ENCODE measurements at places on chromosomes 2 and 18.

DNA sequence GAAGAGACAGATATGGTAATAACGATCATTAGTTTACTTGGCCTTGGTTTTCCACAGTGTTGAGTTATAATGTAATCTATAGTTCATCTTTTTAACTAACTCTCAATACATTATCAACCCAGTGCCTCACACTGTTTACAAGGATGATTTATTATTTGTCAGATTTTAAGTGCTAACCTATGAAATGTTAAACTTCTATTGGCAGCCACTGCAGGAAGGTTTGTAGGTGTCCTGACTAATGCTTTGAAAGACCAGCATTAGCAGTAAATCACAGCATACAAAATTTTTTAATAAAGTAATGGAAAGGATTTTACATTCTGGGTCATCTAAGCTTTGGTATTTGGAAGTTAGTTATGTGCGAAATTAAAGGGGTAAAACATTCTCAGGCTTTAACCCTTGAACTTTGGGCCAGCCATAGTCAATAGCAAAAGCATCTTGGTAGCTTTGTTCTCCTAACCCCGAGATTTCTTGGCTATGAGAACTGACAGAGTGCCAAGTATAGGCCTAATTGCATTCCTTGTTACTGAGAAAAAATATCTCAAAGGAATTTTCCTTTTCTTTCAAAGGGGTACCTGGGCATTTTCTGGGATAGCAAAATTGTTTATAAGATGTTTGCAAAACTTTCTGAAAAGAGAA lies 30.6 kb downstream of the SPATS2L start:
- peaks cover 30% of the 10 kb centered on the region for H3K4me1 ChIP-seq
- no peaks in the 10 kb centered on the region for H3K27me3 ChIP-seq
- DNase-seq: peak; percentile 54
- H3K27ac ChIP-seq: peak overlapping the region; percentile 83
- no peak overlapping the region for H3K4me3 ChIP-seq

DNA sequence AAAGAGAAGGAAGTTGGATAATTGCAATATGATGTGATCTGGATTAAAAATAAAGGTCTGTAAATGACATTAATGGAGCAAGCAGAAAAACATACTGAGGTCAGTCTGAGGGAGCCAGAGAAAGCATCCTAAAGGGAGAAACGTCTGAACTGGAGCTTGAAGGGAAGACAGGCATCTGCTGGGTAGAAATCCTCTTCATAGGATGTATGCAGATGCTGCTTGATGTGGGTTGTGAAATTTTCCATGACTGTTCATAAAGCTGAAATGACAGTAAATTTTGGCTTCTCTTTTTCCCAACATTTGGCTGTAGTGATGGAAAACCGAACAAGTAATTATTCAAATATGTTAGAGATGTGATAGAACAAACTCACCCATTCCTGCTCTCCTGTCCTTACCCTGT lies 287.6 kb downstream of the CAMKMT start:
- no peak overlapping the region for H3K27ac ChIP-seq
- DNase-seq: no peak
- no peaks in the 10 kb centered on the region for H3K36me3 ChIP-seq
- H3K4me1 ChIP-seq: no peaks in the 10 kb centered on the region
- H3K4me3 ChIP-seq: no peak overlapping the region

- peaks cover 42% of the 10 kb centered on the region for H3K36me3 ChIP-seq
- DNase-seq: no peak
- H3K27me3 ChIP-seq: no peaks in the 10 kb centered on the region
- no peak overlapping the region for H3K4me3 ChIP-seq
- H3K27ac ChIP-seq: no peak overlapping the region
Observed at GRCh38 chr2:9406529-9407362, 16.6 kb downstream of the ITGB1BP1 start.

DNA sequence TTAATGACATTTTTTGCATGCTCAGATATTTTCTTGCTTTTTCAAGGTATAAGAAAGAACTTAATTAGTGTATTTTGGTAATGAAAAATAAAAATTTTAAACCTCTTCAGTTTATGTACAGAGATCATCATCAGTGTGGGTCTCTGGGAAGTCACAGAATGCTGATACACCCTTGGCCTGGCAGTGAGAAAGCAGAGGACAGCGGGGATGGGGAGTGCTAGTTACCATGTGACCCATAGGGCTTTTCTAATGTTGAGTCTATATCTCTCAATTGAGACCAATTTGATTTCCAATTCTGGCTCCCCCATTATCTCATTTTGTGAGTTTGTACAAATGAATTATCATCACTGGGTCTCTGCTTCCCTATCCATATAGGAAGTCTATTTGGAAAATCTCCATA lies 305.7 kb downstream of the CYRIA start:
- no peaks in the 10 kb centered on the region for H3K4me1 ChIP-seq
- DNase-seq: no peak
- no peak overlapping the region for H3K27ac ChIP-seq
- no peak overlapping the region for H3K4me3 ChIP-seq
- no peaks in the 10 kb centered on the region for H3K36me3 ChIP-seq

GRCh38 chr18:46148810-46149209 lies 44.6 kb downstream of the HAUS1 start:
- H3K36me3 ChIP-seq: no peaks in the 10 kb centered on the region
- peak; percentile 67 for DNase-seq
- H3K27me3 ChIP-seq: no peaks in the 10 kb centered on the region
- H3K4me1 ChIP-seq: peaks cover 18% of the 10 kb centered on the region
- H3K4me3 ChIP-seq: no peak overlapping the region

- H3K27me3 ChIP-seq: no peaks in the 10 kb centered on the region
- H3K36me3 ChIP-seq: no peaks in the 10 kb centered on the region
- H3K27ac ChIP-seq: no peak overlapping the region
Observed at GRCh38 chr18:32048507-32049091, 30.0 kb downstream of the RNF125 start.

DNA sequence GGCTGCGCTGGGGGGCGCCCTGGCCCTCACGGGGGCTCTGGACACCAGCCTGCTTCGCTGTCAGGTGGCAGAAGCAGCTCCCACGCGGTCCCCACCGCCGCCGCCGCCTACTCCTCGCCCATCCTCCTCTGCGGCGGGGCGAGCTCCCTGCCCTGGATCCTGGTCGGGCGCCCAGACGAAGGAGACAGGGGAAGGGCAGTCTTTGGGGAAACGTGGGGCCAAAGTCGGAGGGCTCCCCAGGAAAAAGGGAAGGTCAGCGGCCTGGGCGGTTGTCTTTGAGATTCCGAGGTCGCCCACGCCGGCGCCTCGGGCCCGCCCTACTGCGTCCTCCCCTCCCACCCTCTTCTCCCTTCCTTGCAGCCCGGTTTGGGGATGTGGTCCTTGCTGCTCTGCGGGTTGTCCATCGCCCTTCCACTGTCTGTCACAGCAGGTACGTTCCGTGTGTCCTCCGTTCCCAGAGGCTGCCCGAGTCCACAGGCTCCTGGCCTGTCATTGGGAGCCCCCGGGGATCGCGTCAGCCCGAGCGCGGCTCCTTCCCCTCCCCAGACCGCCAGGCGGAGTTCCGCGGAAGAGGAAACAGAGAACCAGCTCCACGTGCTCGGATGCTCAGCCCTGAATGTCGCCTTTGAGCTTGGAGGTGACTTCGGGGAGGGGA lies 800 bp downstream of the IL1RL2 start:
- H3K36me3 ChIP-seq: no peaks in the 10 kb centered on the region
- DNase-seq: no peak
- no peak overlapping the region for H3K27ac ChIP-seq
- no peaks in the 10 kb centered on the region for H3K27me3 ChIP-seq

DNA sequence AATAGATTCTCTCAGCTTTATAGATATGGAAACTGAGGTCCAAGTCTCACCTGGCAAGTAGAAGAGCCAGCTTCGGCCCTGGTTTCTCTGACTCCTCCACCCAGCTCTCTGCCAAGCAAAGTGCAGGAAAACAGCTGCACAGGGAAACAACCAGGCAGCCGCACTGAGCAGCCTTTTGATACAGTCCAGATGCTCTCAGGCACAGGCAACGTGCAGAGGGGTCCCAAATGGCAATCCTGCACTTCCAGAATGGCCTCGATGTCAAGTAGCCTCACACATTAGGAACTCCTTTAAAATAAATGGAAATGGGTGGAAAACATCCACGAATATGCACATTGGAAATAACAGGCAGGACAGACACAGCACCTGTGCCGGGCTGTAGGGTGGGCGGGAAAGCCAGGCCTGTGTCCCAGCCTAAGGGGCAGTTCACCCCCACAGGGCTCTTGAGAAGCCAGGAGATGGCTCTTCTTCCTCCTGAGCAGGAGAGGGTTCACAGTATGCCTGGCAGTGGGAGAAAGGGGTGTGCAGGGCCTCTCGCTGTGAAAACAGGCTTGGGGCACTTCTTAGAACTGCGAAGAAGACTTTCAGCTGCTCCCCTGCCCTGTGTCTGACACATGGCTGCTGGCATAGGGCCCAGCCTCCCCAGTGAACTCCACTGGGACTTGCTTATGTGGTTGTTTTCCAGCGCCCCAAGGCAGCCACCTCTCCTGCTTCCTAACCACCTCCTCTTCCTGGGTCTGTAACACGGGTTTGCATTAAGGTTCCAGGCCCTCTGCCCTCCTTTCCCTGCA lies 63.9 kb upstream of the TUBA3E start:
- H3K27me3 ChIP-seq: peaks cover 56% of the 10 kb centered on the region
- H3K36me3 ChIP-seq: no peaks in the 10 kb centered on the region
- no peaks in the 10 kb centered on the region for H3K4me1 ChIP-seq
- DNase-seq: peak; percentile 38
- no peak overlapping the region for H3K4me3 ChIP-seq

DNA sequence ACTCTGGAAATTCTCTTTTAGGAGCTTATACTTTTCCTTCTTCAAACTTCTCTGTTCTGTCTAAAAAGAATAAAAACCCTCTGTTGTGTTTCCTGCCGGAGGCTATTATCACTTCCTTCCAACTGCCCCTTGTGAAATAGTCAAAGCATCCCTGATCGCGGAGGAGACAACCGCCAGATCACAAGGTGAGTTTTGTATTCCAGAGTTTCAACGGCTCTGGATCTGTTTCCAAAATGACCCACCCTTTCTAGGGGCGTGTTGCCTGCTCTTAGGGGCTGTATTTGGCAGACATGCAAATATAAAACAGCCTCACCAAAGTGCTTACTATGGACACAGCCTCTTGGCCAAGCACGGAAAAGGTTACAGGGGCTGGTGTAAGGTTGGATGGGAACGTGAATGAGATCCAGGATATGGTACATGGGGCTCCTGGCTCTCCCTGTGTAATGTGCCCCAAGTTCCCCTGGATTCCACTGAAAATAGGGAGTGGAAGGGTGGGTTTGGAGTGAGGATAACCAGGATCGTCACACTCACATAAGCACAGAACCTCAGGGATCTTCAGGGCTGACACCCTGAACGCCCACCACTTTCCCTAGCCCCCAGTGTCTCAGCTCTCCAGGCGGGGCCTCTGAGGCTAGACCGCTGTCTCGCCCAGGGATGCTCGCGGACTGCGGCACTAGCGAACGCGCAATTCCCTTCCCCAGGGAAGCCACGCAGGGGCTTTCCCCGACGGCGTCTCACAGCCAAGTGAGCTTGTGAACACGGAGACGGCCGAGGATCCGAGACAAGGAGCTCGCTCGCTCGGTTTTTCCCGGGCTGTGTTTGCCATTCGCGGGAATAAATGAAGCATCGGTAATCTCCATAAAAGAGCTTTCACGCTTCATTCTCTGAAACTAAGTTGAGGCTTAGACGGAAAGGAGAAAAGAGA lies 14.4 kb downstream of the EN1 start:
- peaks cover 9% of the 10 kb centered on the region for H3K4me1 ChIP-seq
- no peak for DNase-seq
- 0 out of 2 replicates have a peak, but pooled peaks cover 2% of the 10 kb centered on the region for H3K27me3 ChIP-seq
- H3K27ac ChIP-seq: no peak overlapping the region
- no peaks in the 10 kb centered on the region for H3K36me3 ChIP-seq
